Stimulated activated CD8-positive, alpha-beta memory T cell treated with anti-CD3 and anti-CD28 coated beads, Interleukin-7, amount 100 ng/mL, for 24 hours (primary cell): ENCODE measurements at places on chromosomes 11 and 22.

DNA sequence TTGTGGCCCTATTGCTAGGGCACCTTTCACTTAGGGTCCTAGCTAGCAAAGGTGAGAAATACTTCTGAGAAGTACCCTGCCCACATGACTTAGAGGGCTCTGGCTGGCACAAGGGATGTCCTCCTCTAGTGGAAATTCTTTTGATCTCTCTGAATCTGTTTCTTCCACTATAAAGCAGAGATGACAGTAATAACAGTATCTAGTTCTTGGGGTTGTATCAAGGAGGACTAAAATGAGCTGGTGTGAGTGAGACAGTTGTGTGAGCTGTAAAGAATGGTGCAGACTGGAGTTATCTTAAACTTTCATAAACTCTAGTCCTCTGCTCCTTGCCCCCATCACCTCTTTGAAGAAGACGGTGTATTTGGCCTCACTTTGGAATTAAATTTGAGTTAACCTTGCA is 157.8 kb upstream of the PLET1 start:
- DNase-seq = no peak

DNA sequence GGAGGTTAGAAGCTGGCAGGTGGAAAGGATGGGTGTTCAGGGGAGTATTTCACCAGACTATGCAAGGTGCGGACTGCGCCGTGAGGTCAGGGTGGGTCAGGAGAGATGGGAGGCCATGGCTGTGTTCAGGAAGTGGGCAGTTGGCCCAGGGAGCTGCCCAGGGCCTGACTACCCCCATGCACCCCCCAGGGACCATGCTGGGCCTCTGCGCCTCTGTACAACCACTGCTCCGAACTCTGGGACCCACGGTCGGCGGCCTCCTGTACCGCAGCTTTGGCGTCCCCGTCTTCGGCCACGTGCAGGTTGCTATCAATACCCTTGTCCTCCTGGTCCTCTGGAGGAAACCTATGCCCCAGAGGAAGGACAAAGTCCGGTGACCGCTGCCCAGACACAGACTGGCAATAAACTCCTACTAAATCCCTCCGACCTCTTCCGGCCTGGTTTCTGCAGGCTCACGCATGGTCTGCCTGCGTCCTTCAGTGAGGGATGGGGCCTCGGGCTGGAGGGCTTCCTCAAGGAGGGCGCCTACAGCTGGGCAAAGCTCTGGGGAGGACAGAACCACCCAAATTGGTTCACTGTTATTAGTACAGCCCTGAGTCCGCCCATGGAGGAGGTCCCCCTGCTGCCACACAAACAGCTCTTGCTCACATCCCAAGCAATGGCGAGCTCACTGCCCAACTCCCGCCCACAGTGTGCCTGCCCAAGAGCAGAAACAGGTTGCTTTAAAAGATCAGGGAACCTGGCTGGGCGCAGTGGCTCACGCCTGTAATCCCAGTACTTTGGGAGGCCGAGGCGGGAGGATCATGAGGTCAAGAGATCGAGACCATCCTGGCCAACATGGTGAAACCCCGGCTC is 4.2 kb downstream of the PHLDA2 start:
- no peak for DNase-seq

- no peak for DNase-seq
These were observed 2.9 kb upstream of the AKIP1 start for GRCh38 chr11:8908099-8908498.

GRCh38 chr11:3796346-3796745 is 1.0 kb downstream of the NUP98 start:
- no peak for DNase-seq

DNA sequence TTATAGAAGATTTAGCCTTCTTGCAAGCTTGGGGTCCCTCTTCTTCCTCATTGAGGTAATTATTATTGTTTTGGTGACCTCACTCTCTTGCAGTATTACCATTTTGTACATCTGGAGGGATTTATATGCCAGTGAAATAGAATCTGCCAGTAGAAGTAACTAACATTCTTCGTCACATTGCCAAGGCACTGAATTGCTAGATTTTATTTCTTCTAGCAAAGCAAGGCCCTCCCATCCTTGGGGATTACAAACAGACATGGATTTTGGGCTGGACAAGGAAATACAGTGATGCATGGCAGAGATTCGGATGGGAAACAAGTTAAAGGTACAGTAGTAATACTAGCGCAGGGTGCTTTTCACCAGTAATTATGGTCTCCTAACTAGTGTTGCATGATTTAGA is 7.8 kb downstream of the ADAMTS15 start:
- no peak for DNase-seq

DNA sequence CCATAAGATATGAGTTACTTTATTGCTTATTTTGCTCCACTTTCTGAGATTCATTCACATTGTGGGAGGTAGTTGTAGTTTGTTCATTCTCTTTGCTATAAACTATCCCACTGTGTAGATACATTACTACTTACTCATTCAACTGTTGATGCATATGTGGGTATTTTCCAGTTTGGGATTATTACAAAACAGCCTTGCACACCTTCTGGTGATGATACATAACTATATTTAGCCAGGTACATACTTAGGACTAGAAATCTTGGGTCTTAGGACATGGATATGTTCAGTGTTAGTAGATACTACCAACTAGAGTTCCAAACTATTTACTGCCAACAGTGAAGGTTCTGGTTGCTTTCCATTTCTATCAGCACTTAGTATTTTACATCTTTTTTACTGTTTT is 37.8 kb downstream of the BTG4 start:
- no peak for DNase-seq

DNA sequence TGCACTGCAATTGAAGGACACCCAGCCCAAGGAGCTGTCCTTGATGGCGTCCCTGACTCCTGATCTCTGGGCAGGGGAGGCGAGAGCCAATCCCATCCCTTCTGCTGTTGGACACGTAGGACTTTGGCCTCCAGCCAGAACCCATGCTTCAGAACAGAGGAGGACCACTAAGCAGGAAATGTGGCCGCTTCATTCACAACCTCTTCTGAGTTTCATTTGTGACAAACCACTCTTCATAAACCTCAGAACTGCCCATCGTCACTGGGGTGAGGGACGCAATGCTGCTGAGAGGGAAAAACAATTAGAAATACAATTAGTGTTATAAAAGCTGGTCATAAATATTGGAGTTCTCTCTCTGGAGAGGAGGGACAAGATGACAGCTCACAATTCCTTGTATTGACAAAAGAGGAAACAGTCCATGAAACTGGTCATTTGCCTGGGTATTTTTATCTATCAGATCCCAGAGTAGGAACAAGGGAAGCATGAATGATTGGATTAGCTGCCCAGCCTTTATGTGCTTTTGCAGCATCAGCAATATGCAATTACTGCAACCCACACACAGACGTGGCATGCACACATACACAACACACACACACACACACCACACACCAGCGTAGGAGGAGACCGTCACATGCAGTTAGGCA is 216.5 kb upstream of the CADM1 start:
- DNase-seq = no peak

DNA sequence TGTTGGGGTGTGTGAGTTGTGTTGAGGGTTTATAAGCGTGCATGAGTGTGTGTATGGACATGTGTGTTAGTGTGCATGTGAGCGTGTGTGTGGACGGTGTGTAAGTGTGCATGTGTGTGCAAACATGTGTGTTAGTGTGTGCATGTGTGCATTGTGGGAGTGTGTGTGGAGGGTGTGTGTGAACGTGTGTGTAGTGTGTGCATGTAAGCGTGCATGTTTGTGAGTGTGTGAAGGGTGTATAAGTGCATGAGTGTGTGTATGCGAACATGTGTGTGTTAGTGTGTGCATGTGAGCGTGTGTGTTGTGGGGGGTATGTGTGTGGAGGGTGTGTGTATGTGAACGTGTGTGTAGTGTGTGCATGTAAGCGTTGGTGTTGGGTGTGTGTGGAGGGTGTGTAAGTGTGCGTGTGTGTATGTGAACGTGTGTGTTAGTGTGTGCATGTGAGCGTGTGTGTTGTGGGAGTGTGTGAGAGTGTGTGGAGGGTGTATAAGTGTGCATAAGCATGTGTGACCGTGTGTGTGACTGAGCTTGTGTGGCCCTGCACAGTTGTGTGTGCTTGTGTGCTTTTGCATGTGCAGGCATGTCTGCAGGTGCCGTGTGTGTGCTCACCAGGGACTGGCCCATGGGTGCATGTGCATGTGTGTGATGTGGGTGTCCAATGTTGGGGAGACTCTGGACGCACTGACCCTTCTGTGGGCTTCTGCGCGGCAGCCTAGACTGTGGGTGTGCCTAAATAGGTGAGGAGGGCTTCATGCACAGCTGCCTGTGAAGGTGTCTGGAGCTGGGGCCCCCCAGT is 866.2 kb downstream of the TBC1D22A start:
- no peak for DNase-seq

DNA sequence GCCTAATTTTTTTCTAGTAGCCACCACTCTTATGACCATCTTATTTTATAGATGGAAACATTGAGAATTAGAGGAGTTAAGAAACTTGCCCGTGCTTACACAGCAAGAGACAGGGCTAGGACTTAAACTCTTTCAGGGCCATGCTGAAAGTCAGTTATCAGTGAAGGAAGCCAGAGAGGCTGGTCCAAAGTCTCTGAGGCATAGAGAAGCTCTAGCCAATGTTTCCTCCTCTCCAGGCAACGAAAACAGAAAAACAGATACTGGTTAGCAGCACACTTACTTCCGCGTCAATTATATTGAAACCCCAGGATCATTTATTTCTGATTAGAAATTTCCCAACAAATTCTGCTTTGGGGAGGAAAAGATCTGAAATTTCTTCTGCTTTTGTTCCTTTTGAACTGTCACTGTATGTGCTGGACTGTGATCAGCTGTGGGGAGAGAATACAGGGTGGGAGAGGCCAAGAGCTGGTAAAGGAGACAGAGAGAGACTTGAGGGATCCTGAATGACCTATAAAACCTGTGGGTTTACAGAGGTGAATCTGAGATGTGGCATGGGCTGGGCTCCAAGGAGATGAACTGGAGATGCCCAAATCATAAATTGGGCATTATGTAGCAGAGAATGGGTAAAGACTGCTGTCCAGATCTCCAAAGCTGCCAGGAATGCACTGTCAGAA is 37.5 kb upstream of the CAPRIN1 start:
- no peak for DNase-seq

GRCh38 chr22:40387746-40388145 is 17.4 kb downstream of the SGSM3 start:
- no peak for DNase-seq

DNA sequence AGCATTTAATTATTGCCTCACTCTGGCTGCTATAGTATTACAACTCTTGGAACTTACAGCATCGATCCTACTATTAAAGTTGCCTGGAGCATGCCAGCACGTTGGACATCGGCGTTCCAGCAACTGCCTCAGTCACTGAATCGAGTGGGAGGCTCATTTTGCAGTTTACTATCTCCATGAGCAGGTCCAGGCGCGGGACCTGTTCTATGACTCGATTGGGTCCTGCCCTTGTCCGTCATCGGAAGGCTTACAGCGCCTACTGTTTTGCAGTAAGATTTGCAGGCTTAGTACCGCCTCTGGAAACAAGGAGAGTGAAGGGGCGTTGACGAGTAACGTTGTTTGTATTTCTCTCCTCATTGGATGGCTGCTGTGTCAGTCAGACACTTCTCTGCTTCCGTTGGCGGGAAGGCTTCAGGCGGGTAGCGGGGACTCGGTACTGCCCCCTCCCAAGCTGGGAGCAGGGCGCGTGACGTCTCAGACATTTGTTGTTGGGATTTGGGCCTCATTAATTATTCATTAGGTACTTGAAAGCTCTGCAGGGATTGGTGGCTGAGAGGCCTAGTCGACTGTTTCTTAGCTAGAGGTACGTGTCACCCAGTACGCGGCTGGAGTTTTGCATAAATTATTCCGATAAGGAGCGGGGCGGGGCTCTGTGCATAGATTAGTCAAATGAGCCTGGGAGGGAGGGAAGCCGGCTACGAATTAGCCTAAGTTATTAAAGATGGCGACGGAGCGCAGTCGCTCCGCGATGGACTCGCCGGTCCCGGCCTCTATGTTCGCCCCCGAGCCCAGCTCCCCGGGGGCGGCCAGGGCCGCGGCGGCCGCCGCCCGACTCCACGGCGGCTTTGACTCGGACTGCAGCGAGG is at the start of gene GTPBP1:
TSS of gene GTPBP1 (plus strand) at position 710 of the 866 bp plus-strand sequence. CDS start at position 722, 12 bp downstream.
- DNase-seq = peak; percentile 86

- no peak for DNase-seq
These were observed 175.1 kb downstream of the SWAP70 start for GRCh38 chr11:9838961-9839360.

DNA sequence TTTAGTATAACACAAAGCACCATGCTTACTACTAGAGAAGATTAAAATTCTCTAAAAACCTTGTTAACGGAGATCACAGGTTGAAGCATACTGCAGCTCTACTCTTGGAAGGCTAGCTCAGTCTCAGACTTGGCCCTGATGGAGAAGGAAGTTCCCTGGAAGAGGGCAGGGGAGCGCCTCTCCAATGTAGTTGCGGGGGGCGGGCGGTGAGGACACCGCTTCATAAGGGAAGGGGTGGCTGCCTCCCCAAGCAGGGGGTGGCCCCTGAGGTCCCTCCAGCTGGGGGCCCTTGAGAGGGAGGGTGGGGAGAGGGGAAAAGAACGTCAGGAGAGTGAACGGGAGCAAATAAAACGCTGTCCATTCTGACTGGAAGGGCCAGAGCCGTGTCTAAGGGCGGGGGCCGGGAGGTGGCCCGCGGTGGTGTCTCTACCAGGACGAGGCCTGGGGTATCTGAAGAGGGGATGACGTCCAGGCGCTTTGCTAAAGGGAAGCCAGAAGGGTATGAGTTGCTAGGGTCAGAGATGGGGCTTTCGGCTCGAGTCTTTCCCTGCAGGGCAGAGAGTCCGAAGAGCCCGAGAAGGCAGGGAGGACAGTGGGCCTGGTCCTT is 553 bp upstream of the USP47 start:
- peak; percentile 14 for DNase-seq

DNA sequence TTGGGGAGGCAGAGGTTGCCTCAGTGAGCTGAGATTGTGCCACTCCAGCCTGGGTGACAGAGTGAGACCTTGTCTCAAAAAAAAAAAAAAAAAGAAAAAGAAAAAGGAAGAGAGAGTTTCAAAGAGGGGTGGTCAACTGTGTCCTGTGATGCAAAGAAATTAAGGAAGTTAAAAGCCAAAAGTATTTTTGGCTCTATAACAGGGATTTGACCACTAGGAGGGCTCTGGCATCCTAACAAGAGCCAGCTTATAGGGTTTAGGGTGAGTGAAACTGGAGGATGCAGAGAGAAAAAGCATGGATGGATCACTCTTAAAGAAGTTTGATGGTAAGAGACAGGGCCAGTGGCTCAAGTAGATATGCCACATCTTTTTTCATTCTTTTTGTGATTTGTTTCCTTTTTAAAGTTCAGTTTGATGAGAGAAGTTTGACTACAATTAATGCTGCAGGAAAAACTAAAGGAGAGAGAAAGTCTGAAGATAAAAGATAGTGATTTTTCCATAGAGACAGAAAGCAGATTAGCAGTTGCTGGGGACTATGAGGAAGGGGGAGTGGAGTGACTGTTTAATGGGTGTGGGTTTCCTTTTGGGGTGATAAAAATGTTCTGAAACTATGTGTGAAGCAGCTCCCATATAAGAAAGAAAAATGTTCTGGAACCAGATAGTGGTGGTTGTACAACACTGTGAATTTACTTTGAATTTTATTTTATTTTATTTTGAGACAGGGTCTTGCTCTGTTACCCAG is 11.1 kb upstream of the MICAL2 start:
- no peak for DNase-seq

GRCh38 chr11:59923813-59924212 is 14.4 kb upstream of the OOSP1 start:
- DNase-seq = no peak

- DNase-seq = no peak
These were observed 1.3 kb upstream of the BDNF start for GRCh38 chr11:27701355-27702105.
